ENCODE measurements at places on chromosomes 12 and 14. TPM values are rescaled to one million over a fixed set of nuclear protein-coding genes. Genes with fewer than 3 reads are reported as not detected.

DNA sequence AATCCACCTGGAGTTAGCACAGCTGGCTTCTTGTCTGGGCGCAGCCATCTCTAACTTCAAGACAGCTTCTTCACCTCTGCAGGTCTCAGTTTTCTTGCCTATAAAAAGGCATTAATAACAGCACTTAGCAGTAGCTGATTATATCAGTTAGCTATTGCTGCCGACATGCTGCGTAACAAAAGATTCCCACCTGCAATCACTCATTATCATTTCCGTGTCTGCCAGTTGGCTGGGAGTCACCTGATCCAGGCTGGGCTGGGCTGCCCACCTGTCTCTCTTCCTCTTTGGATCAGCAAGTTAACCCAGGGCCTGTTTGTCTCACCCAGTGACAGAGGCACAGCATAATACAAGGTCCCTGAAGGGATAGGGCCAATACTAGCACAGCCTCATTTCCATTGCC lies 109.7 kb downstream of the SCARB1 start:
- no peak for DNase-seq

- DNase-seq: no peak
Observed at GRCh38 chr12:28865776-28866175, 283.3 kb upstream of the FAR2 start.

DNA sequence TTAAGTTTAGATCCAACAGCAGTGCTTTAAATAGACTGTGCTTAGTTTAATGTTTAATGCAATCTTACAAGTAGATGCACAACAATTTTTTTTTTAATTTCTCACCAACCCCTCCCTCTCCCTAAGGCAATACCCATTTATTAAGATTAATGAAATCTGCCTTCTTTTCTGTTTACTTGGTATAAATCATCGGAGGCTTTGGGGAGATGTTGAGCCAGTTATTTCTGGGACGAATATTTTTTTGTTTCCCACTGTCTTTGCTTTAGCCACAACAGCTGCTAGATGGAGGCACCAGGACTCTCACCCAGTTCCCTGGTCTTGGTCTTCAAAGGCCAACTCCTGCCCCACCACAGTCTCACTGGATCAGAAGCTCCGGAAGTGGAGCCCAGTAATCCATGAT lies 113.4 kb downstream of the PLXNC1 start:
- DNase-seq: no peak

- no peak for DNase-seq
Observed at GRCh38 chr12:124694846-124695497, 127.6 kb upstream of the NCOR2 start.

DNA sequence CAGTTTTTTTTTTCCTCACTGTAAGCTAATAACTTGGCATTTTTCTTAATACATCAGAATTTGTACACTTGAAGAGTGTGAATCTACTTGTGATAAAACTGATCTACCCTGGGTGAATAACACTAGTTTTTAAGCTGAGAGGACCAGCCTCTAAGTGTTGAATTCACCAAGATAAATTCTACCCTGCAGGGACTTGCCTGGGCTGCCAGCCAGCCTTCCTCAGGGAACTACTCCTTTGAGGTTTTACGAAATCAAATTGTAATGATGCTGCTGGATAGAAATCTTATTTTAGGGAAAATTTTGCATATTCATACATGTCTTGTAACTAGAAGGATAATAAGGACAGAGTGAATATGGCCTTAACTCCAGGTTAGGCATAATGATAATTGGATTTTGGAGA lies 1.9 kb downstream of the MED21 start:
- no peak for DNase-seq

DNA sequence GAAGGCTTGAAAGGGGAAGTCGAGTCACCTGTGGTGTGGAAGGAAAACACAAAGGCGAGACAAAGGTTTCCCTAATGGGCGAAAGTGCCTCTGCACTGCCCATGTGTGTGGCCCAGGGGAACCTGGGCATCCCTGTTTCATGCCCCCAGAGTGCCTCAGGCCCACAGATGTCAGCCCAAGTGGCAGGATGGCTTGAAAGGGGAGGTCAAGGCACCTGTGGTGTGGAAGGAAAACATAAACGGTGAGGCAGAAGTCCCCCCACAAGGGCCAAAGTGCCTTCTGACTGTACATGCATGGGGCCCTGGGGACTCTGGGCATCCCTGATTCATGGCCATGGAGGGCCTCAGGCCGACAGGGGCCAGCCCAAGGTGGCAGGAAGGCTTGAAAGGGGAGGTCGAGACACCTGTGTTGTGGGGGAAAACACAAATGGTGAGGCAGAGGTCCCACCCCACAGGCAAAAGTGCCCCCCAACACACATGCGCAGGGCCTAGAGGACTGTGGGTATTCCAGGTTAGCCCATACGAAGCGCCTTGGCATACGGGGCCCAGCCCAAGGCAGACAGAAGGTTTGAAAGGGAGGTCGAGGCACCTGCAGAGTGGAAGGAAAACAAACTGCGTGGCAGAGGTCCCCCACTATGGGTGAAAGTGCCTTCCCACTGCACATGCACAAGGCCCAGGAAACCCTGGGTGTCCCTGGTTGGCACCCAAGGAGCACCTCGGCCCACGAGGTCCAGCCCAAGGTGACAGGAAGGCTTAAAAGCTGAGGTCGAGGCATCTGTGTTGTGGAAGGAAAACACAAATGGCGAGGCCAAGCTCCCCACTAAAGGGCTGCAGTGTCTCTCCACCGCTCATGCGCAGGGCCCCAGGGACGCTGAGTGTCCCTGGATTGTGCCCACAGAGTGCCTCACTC lies 382.3 kb downstream of the ALG10 start:
- no peak for DNase-seq

DNA sequence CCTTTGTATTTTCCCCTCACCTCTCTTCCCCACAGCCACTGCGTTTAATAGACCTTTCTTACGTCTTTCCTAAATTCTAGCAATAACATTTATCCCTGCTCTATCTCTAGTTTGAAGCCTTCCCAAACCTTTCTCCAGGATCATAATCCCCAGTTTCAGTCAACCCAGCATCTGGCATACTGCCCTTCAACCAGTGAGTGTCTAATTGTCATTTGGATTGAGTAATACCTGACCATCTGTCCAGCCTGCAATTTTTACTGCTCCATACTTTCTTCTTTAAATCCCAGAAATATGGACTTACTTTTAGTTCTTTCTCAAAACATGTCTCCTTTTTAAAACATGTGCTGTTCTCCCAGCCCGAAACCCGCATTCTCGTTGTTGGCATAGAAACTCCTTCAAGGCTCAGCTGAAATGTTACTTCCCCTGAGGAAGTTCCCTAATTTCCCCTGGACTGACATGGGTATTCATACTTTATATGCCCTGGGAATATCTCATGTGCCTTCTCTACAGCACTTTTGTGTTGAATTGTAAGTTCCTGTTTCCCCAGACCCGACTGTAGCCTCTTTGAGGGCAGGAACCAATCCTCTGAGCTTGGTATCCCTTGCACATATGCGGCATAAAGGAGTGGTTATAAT lies 65.1 kb upstream of the ETV6 start:
- no peak for DNase-seq

DNA sequence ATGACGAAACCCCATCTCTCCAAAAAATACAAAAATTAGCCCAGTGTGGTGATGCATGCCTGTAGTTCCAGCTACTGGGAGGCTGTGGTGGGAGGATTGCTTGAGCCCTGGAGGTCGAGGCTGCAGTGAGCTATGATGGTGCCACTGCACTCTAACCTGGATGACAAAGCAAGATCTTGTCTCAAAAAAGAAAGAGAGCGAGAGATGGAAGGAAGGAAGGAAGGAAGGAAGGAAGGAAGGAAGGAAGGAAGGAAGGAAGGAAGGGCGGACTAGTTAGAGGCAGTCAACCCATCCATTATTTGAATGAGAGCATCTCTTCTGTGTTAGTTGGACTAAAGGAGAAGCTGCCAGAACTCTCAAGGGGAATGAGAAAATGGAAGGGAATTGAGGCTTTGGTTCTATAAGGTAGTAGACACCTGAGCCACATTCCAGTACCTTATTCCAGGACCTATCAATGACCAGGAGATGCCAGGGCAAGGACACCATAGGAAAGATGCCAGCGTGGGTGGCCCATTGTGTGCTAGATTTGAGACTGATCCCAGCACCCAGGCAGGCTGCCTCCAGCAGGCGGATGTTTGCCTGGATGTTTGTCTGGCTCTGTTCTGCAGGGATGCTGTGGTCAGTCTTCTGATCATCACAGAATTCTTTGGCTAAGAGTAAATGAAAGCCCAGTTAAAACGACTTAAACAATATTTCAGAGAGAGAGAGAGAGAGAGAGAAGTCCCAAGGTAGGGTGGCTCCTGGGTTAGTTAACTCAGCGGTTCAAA lies 11.5 kb upstream of the P2RX7 start:
- DNase-seq: no peak

- DNase-seq: no peak
Observed at GRCh38 chr12:52371716-52372115, 4.4 kb upstream of the KRT85 start.

DHH gene
- total RNA-seq: 0.45 TPM

TAS2R13 gene
- total RNA-seq: 1.2 TPM

MUCL1 gene
- total RNA-seq: not detected

ISM2 gene
- total RNA-seq: not detected

GLIPR1L2 gene
- total RNA-seq: 0.51 TPM
